T-helper 2 cell (primary cell): ENCODE measurements at places on chromosomes 11 and 22.

- no peak for DNase-seq
Measured at GRCh38 chr11:72584939-72585597, 89.2 kb downstream of the PDE2A start.

DNA sequence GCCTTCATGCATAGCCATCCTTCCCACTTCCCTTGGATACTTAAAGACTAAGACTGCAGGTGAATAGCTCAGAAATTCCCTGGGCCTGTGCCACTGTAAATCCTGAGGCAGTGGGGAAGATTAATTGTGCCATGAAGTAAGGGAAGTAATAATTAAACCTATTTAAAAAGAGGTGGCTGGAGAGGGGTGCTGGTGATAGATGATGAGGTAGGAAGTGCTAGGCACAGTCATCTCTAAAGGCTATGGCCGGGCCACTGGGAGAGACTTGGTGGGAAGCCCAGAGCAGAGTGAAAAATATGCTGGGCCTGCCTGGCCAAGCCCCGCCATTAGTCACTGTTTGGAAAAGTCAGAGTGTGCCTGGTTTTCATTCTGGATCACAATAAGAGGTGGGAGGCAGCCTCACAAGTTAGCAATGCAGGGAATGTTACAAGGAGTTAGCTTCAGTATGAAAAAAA, 197.2 kb upstream of the PITPNB start:
- DNase-seq = no peak

GRCh38 chr11:96356848-96357247, 13.9 kb upstream of the MAML2 start:
- no peak for DNase-seq

GRCh38 chr11:102592634-102593581, 32.2 kb downstream of the MMP20 start:
- no peak for DNase-seq

- DNase-seq = no peak
Measured at GRCh38 chr11:65786786-65787636, at the start of gene OVOL1. Gene OVOL1, plus strand, starts transcription at chr11:65787063. Its CDS starts 311 bp downstream, at chr11:65787374.

DNA sequence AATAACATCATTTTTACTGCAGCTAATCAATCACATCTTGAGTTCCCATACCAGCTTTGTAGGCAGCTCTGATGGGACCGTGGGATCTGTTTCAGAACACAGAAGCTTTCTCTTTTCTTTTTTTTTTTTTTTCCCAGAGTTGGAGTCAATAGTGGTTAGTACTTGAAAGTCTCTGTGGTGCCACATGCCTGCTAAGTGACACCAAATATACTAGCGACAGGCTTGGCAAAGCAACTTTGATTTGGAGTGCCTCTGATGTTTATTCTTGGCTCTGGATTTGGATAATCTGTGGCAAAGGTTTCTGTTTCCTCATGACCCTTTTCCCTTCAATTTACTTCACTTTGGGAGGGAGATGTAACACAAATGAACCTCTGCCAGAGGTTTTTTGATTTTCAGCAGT, 681.4 kb upstream of the TENM4 start:
- DNase-seq = no peak

GRCh38 chr11:12222055-12222792, 111.8 kb downstream of the MICAL2 start:
- DNase-seq = peak; percentile 50

- DNase-seq = no peak
Measured at GRCh38 chr11:11901929-11902328, 60.2 kb downstream of the USP47 start.

DNA sequence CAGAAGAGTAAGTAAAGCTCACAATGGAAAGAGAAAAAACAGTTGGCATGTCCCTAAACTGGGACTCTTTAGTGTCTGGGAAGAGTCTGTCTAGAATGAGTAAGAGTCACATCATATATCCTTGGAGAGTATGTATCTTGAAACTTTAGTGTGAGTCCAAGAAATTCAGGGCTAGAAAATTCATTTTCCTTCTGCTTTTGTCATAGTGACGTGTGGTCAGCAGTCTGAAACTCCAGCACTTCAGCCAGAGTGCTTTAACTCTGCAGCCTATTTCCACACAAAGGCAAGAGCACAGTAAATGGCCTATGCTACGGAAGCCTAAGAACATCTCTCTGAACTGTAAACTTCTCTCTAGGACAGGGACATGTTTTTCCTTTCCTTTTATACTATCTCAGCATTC, 174.1 kb downstream of the FAM181B start:
- no peak for DNase-seq

- DNase-seq = no peak
Measured at GRCh38 chr11:36657610-36658267, 59.7 kb upstream of the RAG2 start.

DNA sequence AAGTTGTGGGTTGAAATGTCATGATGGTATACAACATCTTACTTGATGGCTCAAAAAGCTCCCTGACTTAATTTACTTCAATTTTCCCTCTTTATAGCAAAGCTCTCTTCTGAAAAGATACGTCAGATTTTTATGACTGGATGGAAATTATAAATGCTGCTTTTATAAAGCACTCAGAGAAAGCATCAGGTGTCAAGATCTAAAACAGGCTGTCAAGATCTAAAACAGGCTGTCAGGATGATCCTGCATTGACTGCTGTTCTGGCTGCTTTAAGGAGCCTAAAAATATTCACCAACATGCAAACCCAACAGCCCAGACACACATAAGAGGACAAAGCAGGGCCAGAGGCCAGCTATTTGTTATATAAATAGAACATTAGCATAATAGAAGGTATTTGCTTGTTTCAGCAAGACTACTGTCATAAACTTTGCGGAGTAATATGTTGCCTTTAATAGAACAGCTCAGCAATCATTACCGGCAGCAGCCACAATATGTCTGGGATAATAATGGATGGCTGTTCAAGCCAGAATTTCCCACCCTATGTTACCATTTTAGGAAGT, 77.3 kb upstream of the ANO5 start:
- no peak for DNase-seq

DNA sequence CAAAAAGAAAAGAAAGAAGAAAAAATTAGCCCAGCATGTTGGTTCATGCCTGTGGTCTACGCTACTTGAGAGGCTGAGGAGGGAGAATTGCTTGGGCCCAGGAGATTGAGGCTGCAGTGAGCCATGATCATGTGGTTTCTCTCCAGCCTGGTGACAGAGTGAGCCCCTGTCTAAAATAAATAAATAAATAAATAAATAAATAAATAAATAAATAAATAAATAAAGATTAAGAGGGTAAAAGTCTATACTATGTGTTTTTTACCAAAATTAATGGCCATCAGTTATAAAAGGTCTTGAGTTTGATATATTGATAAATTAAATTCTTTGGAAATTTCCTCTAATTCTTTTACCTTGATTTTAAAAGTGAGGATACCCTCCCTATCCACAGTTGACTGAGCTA, 25.2 kb upstream of the DEPDC7 start:
- no peak for DNase-seq

GRCh38 chr11:78791254-78791653, 216.6 kb upstream of the NARS2 start:
- no peak for DNase-seq

DNA sequence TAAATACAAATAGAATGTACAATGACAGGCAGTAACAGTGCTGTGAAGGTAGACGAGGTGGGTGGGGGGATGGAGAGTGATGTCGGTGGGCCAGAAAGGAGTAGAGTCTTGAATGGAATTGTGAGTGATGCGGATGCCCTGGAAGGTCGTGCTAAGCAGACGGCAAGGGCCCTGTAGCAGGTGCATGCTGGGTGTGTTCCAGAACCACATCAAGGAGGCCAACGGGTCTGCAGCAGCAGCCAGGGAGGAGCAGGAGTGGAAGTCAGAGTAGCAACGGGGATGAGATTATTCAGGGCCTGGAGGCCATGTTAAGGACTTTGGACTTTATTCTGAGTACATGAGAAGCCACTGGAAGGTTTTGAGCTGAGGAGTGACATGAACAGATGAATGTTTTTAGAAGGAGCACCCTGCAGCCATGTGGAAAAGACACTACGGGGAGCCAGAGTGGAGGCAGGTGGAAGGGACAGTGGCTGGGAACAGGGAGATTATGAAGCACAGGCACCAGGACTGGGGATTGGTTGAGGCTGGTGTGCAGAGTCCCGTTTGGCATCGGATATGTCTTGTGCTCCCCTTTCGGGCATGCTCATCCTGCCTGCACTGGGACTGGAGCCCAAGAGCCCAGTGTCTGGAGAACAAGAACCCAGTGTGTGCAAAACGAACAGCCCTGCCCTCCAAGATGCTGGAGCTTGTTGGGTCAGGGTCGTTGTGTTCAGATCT, 74.1 kb downstream of the COMMD9 start:
- no peak for DNase-seq

- no peak for DNase-seq
Measured at GRCh38 chr22:24118689-24119384, 62.5 kb upstream of the SUSD2 start.

GRCh38 chr11:17169876-17170275, 37.9 kb downstream of the PIK3C2A start:
- no peak for DNase-seq

DNA sequence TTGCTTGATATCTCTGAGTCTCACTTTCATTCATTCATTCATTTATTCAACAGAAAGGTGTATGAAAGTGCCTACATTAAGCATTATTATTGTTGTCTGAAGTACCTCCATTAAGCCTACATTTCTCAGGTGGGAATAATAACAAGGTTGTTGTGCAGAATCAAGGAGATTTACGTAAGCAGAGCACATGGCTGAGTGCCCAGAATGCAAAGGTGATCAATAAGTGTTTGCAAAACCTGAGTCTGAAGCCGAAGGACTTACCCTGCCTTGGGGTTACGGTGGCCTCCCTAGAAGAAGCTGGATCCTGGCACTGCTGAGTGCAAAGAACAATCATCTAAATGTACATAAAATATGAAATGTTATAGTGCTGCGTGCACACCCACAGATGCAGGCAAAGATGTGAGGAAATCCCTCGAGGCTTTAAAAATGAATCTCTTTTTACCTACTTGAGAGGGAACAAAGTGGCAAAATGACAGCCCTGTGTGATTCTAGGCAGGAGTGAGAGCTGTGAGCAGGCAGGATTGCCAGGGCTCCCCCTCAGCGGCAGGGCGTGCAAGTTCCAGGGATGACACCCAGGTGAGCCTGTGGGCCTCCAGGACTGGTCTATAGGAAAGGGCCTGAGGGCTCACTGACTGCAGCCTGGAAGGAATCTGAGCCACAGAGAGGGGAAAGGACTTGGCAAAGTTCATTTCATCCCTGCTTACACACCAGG, 133.1 kb upstream of the TBCEL start:
- no peak for DNase-seq

DNA sequence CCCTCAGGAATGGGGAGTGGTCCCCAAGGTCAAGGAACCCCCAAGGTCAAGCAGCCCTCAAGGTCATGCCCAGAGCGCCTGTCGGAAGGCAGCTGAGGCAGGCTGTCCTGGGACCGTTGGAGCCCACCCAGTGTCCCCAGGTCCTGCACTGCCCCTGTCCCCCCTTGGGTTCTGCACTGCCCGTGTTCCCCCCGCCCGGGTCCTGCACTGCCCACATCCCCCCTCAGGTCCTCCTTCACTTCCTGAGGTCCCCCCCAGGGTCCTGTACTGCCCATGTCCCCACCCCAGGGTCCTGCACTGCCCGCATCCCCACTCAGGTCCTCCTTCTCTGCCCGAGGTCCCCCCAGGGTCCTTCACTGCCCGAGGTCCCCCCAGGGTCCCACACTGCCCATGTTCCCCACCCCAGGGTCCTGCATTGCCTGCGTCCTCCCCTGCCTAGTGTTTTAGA, 1073.0 kb downstream of the BRD1 start:
- DNase-seq = no peak

- no peak for DNase-seq
Measured at GRCh38 chr11:96607864-96608558, 218.2 kb downstream of the JRKL start.

- no peak for DNase-seq
Measured at GRCh38 chr22:45157907-45158306, 5.8 kb upstream of the NUP50 start.

DNA sequence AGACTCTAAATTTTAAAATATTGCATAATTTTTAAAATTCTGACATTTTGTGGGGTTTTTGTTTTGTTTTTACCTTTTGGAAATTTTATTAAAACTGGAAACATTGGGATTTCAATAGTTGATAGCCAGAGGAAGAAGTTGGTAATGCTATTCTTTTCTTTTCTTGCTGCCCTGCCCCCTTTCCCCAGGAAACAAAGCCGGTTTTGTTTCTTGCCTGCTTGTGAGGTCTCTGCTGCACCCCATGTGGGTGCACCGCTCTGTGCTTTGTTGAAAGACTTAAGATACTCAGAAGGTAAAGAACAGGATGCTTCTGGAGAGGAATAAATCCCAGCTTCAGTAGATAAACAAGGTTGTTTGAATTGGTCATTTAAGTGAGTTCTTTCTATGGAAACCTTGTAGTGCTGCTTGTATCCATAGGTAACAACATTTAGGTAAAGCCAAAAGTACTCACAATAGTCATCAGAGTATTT, 87.5 kb downstream of the YAP1 start:
- DNase-seq = no peak

DNA sequence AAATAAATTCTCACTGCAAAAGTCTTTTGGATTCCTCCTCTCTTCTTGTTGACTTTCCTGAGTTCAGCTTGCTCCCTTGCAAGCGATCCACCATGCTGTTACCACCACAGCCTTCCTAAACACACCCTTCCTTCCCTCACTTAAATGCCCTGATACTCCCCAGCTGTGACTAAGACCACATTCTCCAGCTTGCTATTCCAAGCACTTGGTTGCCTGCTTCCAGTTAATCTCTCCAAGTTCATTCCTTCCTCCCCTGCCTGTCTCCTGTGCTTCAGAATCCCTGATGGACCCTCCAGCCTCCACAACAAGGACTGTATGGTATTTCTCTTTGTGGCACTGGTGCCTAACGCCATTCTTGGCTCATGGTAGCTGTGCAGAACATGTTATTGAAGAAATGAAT, 603.9 kb upstream of the CADM1 start:
- no peak for DNase-seq

GRCh38 chr11:119807841-119808240, 78.8 kb upstream of the NECTIN1 start:
- DNase-seq = no peak

DNA sequence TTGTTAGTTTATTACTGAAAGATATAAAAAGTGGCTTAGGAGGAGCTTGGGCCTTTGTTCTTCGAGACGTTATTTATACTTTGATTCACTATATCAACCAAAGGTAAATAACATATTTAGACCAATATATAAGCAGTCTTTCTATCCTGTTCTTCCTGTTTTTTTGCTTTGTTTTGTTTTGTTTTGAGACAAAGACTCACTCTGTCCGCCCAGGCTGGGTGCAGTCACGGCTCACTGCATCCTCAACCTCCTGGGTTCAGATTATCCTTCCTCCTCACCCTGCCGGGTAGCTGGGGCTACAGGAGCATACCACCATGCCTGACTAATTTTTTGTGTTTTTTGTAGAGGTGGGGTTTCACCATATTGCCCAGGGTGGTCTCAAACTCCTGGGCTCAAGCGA, 66.8 kb downstream of the ATM start:
- no peak for DNase-seq

DNA sequence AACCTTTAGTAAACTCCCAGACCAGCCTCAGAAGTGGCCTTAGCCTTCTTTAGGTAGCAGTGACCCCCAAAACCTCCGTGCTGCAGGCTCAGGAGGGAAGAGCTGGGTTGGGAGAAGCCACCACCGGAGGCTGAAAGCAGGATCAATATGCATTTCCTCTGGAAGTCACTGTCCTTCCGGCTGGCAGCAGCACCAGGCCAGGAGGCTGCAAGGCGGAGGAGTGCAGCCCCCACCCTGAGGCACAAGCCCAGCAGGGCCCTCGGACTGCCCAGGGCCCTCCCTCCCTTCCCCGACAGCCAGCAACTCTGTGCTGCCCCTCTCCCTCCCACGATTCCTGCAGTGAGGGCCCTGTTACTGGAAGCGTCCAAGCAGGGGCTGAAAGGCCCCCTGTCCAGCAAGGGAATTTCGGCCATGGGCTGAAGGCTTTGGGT, 3.2 kb upstream of the NRXN2 start:
- DNase-seq = no peak

- no peak for DNase-seq
Measured at GRCh38 chr11:27720277-27720830, 20.1 kb upstream of the BDNF start.
